Panc1 (cell line): ENCODE measurements at places on chromosomes 3 and 15. TPM values are rescaled to one million over a fixed set of nuclear protein-coding genes. Genes with fewer than 3 reads are reported as not detected.

DNA sequence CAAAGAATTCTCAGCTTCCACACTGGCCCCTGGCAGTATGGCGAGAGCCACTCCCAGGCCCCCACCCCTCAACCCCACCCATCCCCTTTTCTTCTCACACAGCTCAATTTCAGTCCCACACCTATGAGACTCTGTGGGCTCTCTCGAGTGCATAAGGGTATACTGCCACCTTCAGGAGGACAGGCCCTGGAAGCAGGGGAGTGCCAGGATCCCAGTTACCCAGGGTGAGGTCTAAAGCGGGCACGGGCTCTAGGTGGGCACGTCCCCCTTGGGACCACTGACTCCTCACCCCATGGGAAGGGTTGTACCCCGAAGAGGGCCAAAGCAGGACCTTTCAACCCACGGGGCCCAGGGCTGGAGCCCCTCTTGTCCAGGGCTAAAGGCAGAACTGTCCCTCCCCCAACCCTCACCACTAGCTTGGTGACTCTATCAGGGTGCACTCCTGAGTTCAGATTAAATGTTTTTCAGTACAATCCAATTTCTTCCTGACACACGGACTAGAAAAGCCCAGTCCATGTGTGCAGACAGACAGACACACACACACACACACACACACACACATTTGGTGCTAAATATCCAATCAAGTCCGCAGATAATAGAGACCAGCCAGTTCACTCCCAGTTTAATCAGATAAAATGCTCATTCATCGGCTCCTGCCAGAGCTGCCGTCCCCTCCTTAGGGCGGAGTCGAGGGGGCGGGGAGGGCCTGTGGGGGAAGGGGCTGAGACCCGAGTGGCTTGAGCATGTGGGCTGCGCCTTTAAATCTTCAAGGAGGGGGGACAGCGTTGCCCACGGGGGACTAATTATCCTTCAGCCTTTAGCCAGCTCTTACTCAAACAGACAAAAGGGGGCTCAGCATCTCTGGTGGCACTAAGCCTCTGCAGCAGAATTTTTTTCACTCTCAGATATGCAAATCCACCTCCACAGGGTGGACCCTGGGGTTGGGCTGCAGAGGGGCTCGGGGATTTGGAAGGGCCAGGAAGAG is 59.3 kb downstream of the CYP11A1 start:
- H3K4me1 ChIP-seq: no peaks in the 10 kb centered on the region; the same call in 1 of the 2 replicates
- no peaks in the 10 kb centered on the region for H3K36me3 ChIP-seq
- no peak overlapping the region for H3K27ac ChIP-seq
- DNase-seq: no peak
- H3K27me3 ChIP-seq: no peaks in the 10 kb centered on the region

- H3K36me3 ChIP-seq: no peaks in the 10 kb centered on the region
- no peak overlapping the region for H3K4me3 ChIP-seq
- no peak for DNase-seq
- H3K27me3 ChIP-seq: no peaks in the 10 kb centered on the region
- no peaks in the 10 kb centered on the region for H3K4me1 ChIP-seq
Measured at GRCh38 chr3:179852142-179852905, 184.4 kb downstream of the PEX5L start.

The LAMB2 gene
- 189 TPM for total RNA-seq

DNA sequence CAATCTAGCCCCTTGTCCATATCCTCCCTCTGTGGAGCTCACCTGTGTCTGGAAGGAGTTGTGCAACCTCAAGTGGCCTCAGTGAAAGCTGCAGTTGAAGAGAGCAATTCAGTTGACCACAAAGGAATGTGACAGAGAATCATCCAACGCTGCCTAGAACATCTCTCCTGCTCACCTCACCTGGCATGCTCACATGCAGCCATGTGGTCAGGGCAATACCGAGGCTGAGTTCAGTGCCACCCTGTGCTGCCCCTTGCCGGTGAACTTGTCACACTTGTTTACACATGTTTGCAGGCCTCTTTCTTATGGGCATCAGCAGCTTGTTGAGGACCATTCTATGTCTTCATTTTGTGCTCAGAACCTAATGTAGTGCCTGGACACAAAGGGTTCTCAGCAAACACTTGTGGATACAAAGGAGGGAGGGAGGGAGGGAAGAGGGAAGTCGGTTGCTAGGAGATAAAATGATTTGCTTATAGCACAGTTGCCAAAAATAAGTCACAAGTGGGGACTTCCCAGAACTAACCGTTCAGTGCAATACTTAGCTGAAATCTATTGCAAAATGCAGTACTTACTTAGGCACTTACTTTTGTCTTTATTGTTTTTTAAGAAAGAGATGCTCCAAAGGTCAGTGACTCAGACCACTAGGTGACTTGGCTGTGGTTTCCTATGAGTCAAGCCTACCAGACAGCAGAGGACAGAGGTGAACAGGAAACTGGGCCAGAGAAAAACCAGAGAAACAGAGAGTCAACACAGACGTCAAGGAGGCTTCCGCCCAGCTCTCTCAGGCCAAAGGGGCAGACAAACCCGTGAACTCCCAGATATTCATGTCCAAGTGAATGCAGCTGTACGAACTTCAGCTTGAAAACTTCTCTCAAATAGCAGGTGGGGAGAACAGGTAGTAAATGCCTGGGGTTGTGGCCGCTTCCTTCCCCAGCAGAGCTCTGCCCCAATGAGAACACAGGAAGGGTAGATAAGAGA is 227.8 kb upstream of the CTNNB1 start:
- H3K27me3 ChIP-seq: no peaks in the 10 kb centered on the region
- H3K36me3 ChIP-seq: no peaks in the 10 kb centered on the region
- no peaks in the 10 kb centered on the region for H3K4me1 ChIP-seq
- no peak overlapping the region for H3K4me3 ChIP-seq
- no peak overlapping the region for H3K27ac ChIP-seq

The MUC20 gene
- total RNA-seq: not detected

The MRAS gene
- 14.2 TPM for total RNA-seq

The ROPN1 gene
- not detected for total RNA-seq

DNA sequence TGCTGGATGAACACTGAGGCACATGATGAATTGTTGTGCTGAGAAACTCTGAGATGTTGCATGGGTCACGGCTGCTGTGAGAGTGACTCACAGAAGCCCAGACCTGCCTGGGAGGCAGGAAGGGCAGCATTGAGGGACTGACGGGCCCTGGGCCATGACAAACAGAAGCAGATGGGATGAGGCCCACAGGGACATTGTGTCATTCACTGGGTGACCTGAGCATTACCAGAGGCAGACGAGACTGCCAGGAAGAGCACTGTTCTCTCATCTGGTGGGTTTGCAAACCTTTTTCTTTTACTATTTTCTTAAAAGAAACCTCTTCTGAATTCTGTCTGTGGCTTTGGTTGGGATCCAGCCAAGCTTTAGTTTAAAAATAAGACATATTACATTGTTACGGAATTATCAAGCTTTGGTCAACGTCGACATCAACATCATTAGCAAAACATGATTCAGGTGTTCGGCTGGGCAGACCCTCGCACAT is 67.8 kb downstream of the BDH1 start:
- no peaks in the 10 kb centered on the region for H3K36me3 ChIP-seq
- H3K4me1 ChIP-seq: no peaks in the 10 kb centered on the region
- no peak overlapping the region for H3K27ac ChIP-seq
- no peak overlapping the region for H3K4me3 ChIP-seq
- no peaks in the 10 kb centered on the region for H3K27me3 ChIP-seq

GRCh38 chr15:90864507-90864906 is 3.9 kb upstream of the FURIN start:
- H3K4me1 ChIP-seq: peaks cover 59% of the 10 kb centered on the region
- H3K27ac ChIP-seq: no peak overlapping the region
- H3K27me3 ChIP-seq: no peaks in the 10 kb centered on the region
- H3K4me3 ChIP-seq: no peak overlapping the region
- no peaks in the 10 kb centered on the region for H3K36me3 ChIP-seq

- no peaks in the 10 kb centered on the region for H3K27me3 ChIP-seq
- H3K4me1 ChIP-seq: no peaks in the 10 kb centered on the region
- no peak overlapping the region for H3K27ac ChIP-seq
- H3K4me3 ChIP-seq: no peak overlapping the region
- H3K36me3 ChIP-seq: no peaks in the 10 kb centered on the region
- DNase-seq: no peak
Measured at GRCh38 chr15:76169911-76170800, 110.4 kb downstream of the TMEM266 start.

The CTXND1 gene
- total RNA-seq: not detected

The SLC22A13 gene
- total RNA-seq: 0.33 TPM

DNA sequence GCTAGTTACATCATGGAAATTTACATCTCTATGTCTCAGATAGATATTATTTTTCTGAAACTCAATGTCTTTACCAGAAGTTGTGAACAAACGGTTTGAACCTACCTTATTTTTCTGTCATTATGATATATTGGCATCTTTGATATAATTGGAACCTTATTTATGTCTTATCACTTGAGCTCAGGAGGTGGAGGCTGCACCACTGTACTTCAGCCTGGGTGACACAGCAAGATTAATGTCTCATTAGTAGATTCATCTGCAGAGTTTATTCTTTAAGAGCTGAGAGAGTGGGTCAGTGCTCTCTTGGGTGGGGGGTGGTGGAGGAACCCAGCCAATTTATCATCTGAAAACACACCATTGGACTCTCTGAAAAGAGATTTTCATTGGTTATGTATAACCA is 21.4 kb downstream of the SCG3 start:
- no peaks in the 10 kb centered on the region for H3K4me1 ChIP-seq
- no peak overlapping the region for H3K27ac ChIP-seq
- H3K27me3 ChIP-seq: peaks cover 36% of the 10 kb centered on the region
- H3K36me3 ChIP-seq: no peaks in the 10 kb centered on the region
- DNase-seq: no peak
- H3K4me3 ChIP-seq: no peak overlapping the region

DNA sequence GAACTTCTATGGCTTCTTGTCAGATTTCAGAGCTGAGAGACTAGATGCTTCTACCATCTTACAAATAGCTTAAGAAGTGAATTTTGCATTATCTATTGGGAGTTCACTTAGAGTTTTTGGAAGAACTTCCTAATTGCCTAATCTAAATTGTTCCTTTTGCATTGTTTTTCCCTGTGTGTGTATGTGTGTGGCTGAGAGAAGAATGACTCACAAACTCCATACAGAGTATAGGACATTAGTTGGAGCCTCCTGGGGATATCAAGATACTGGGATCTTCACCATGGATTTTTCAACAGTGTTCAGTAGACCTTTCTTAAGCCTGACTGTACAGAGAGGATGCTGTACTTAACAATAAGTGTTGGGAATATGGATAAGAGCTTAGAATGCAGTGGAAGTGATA is 10.9 kb downstream of the TLNRD1 start:
- no peak overlapping the region for H3K4me3 ChIP-seq
- no peak overlapping the region for H3K27ac ChIP-seq
- no peaks in the 10 kb centered on the region for H3K36me3 ChIP-seq

GRCh38 chr15:88674661-88675060 is 35.8 kb downstream of the ISG20 start:
- no peaks in the 10 kb centered on the region for H3K36me3 ChIP-seq
- peaks cover 8% of the 10 kb centered on the region; the same call in 1 of the 2 replicates for H3K27me3 ChIP-seq
- H3K4me3 ChIP-seq: no peak overlapping the region
- no peak overlapping the region for H3K27ac ChIP-seq
- no peak for DNase-seq

DNA sequence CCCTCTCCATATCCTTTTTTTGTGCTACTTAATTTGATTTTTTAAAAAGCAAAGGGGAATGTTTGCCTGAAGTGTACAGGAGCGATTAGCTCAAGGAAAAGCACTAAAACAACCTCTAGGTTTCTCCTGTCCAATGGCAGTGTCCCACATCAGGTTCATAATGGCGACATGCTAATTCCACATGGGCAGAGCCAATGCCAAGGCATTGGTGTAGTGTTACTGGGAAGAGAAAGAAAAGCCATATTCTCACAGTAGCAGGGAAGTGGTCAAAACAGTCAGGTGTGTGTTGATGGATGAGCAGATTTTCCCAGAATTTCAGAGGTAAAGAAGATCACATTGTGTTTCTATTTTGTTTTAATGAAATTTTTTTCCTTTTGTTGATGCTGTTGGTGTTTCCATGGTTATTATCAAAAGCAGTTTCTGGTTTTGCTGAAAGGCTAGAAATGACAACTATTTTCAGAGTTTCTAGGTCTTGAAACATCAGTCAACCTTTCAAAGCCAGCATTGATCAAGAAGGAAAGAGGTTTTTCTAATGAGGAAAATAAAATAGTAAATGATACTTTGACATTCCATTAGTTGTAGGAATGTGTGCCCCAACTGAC is 65.2 kb downstream of the FNDC3B start:
- H3K36me3 ChIP-seq: no peaks in the 10 kb centered on the region
- H3K4me1 ChIP-seq: peaks cover 77% of the 10 kb centered on the region
- DNase-seq: no peak

GRCh38 chr3:50268276-50268675 is 671 bp upstream of the SEMA3B start:
- H3K27ac ChIP-seq: no peak overlapping the region
- no peaks in the 10 kb centered on the region for H3K27me3 ChIP-seq
- no peak for DNase-seq
- no peak overlapping the region for H3K4me3 ChIP-seq

GRCh38 chr15:85498471-85498870 is 118.1 kb downstream of the AKAP13 start:
- H3K27ac ChIP-seq: no peak overlapping the region
- no peaks in the 10 kb centered on the region for H3K27me3 ChIP-seq
- H3K4me3 ChIP-seq: no peak overlapping the region
- H3K36me3 ChIP-seq: no peaks in the 10 kb centered on the region

The CTDSPL gene
- 16.6 TPM for total RNA-seq

The RASL12 gene
- total RNA-seq: 0.67 TPM

The DMXL2 gene
- total RNA-seq: 37.3 TPM

DNA sequence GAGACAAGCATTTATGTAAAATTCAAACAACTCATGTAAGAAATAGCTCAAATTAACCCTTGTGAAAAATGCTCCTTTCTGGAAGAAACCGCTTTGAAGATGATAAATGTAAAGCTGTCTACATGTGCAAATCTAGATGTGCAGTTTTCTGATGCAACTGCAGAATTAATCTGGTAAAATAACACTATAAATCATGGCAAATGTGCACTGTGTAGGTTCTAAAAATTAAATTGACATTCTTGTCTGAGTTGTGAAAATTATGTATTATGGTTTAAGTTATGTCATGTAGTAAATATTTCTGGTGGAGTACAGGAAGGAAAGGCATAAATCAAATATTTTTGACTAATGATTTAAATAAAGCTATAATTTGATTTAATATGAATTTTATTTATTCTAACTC is 678.1 kb upstream of the SEMA6D start:
- H3K4me1 ChIP-seq: no peaks in the 10 kb centered on the region
- DNase-seq: no peak
- H3K27ac ChIP-seq: no peak overlapping the region
- no peaks in the 10 kb centered on the region for H3K36me3 ChIP-seq

DNA sequence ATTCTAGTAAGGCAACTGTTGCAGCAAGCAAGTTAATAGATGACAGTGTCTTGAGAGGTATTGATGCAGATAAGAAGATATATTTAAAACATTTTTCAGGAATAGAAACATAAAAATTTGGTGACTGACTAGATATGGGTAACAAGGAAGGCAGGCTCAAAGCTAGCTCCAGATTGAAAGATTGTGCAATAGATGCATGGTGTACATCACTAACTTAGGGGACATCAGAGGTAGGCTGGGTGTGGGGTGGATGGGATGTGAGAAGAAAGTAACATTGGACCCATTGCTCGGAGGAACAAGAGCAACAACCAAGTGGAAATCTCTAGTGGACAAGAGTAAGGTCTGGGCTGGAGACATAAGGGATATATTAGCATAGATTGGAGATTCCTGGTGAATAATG is 306.9 kb downstream of the MCTP2 start:
- no peaks in the 10 kb centered on the region for H3K27me3 ChIP-seq
- H3K4me3 ChIP-seq: no peak overlapping the region
- no peak overlapping the region for H3K27ac ChIP-seq
- H3K36me3 ChIP-seq: no peaks in the 10 kb centered on the region

The PPP1R14D gene
- 0.64 TPM for total RNA-seq

The CCDC33 gene
- total RNA-seq: not detected

- H3K27me3 ChIP-seq: no peaks in the 10 kb centered on the region
- no peaks in the 10 kb centered on the region for H3K36me3 ChIP-seq
- H3K4me3 ChIP-seq: no peak overlapping the region
- no peaks in the 10 kb centered on the region for H3K4me1 ChIP-seq
Measured at GRCh38 chr3:8359133-8359532, 142.5 kb upstream of the LMCD1 start.

The ZIC1 gene
- 0.36 TPM for total RNA-seq
